ENCODE measurements at places on chromosomes 16 and 17.

GRCh38 chr16:1708083-1708767 is 2.2 kb downstream of the MAPK8IP3 start:
- no peak for DNase-seq

- DNase-seq, result no peak
Observed at GRCh38 chr16:4386451-4386805, 14.8 kb downstream of the VASN start.

DNA sequence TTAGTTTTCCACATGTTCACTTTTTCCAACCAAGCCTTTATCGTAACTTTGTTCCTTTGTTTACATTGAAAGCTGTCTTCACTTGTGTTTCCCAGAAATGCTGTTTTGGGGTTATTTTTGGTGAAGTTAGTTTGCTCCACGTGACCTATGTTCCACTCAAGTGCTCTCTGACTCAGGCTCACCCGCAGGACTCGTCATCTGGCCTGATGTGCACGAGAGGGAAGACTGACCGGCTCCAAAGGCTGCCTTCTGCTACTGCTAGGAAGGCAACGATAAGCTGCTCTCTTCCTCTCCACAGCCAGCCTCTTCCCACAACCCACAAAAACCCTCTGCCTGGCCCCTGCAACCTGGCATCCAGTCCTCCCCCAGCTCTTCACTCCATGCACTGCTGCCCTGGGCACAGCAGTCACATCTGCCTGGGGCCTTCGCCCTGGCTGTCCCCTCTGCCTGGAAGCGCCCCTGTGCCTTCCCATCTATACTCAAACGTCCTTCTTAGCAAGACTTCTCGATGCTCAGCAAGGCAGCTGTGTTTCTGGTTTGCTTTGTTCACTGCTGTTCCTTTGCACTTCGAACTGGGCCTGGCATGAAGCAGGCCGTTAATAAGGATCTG is 28.0 kb downstream of the ZCCHC14 start:
- no peak for DNase-seq

- DNase-seq, result no peak
Observed at GRCh38 chr17:1461198-1461944, 5.3 kb upstream of the CRK start.

- peak; percentile 31 for DNase-seq
Observed at GRCh38 chr17:42387661-42388380, 421 bp downstream of the STAT3 start.

GRCh38 chr16:22924492-22924891 is 110.5 kb downstream of the HS3ST2 start:
- no peak for DNase-seq

GRCh38 chr17:41917192-41917591 is 1.6 kb downstream of the ACLY start:
- DNase-seq, result no peak

- DNase-seq, result no peak
Observed at GRCh38 chr16:12609937-12610699, 193.6 kb downstream of the CPPED1 start.

GRCh38 chr16:12546918-12547607 is 256.6 kb downstream of the CPPED1 start:
- DNase-seq, result no peak

- DNase-seq, result no peak
Observed at GRCh38 chr17:50601823-50602375, 32.8 kb upstream of the ABCC3 start.
